ENCODE measurements at places on chromosomes 11 and 22. TPM values are rescaled to one million over a fixed set of nuclear protein-coding genes. Genes with fewer than 3 reads are reported as not detected.

The OR10A2 gene
- not detected for total RNA-seq

The TMPRSS4 gene
- 7.0 TPM for total RNA-seq

The PIH1D2 gene
- 2.2 TPM for total RNA-seq

The KCTD17 gene
- total RNA-seq: 22.4 TPM

The SHANK3 gene
- total RNA-seq: 10.1 TPM

The MB gene
- total RNA-seq: 649 TPM
